ENCODE measurements at places on chromosomes 5 and 9. TPM values are rescaled to one million over a fixed set of nuclear protein-coding genes. Genes with fewer than 3 reads are reported as not detected.

DNA sequence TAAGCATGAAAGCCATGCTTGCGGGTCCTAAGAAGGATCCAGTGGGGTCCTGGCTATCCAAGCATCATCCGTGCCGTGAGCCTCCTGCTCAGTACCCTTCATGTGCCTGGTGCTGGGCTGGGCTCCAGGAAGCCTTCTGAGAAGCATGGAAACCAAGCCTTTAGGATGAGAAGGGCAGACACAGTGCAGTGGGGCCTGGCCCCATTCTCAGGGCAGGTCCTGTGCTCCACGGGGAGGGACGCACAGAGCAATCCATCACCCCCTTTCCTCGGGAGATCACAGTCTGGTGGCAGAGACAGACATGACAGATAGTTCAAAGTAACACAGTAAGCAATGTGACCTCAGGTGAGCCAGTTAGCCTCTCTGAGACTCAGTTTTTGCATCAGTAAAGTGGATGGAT lies 76.9 kb downstream of the RGS3 start:
- H3K4me1 ChIP-seq: peaks cover 13% of the 10 kb centered on the region
- DNase-seq: no peak
- no peak overlapping the region for H3K4me3 ChIP-seq
- H3K36me3 ChIP-seq: no peaks in the 10 kb centered on the region

SLC6A18 gene
- not detected for total RNA-seq

GRCh38 chr9:78676009-78676408 lies 379.1 kb downstream of the PSAT1 start:
- no peak overlapping the region for H3K4me3 ChIP-seq
- DNase-seq: no peak
- no peaks in the 10 kb centered on the region for H3K27me3 ChIP-seq
- no peaks in the 10 kb centered on the region for H3K36me3 ChIP-seq
- H3K27ac ChIP-seq: peak overlapping the region; percentile 76

- no peak overlapping the region for H3K4me3 ChIP-seq
- H3K27me3 ChIP-seq: no peaks in the 10 kb centered on the region
- peaks cover 30% of the 10 kb centered on the region for H3K36me3 ChIP-seq
- H3K4me1 ChIP-seq: no peaks in the 10 kb centered on the region
Measured at GRCh38 chr5:1497242-1497777, 26.4 kb downstream of the LPCAT1 start.

DNA sequence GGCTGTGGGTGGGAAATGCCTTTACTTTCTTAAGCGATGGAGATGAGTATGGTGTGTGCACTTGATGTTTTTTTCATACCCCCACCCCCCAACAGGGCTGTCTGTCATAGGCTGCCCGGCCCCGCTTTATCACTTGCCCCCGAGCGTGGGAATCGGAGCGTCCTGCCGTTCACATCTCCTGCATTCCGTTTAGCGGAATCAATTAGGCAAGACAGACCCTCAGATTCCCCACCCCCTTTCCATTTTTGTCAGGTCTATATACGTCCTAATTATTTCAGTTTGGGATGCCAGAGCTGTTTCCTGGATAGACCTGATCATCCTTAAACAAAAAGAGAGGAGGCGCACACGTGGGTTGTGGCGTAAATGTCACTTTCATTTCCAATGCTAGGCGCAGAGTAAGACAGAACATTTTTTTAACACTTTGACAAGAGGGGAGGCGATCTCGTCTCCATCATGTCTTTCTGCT lies 217.2 kb downstream of the MEF2C start:
- H3K27me3 ChIP-seq: peaks cover 95% of the 10 kb centered on the region
- no peak overlapping the region for H3K27ac ChIP-seq
- DNase-seq: no peak
- H3K36me3 ChIP-seq: no peaks in the 10 kb centered on the region

WDR38 gene
- not detected for total RNA-seq

GRCh38 chr5:1091632-1092031 lies 20.2 kb downstream of the SLC12A7 start:
- H3K4me1 ChIP-seq: no peaks in the 10 kb centered on the region
- DNase-seq: no peak
- no peak overlapping the region for H3K4me3 ChIP-seq
- no peaks in the 10 kb centered on the region for H3K27me3 ChIP-seq

All from osteoblast (primary cell).